ENCODE measurements at places on chromosomes 2 and 18.

DNA sequence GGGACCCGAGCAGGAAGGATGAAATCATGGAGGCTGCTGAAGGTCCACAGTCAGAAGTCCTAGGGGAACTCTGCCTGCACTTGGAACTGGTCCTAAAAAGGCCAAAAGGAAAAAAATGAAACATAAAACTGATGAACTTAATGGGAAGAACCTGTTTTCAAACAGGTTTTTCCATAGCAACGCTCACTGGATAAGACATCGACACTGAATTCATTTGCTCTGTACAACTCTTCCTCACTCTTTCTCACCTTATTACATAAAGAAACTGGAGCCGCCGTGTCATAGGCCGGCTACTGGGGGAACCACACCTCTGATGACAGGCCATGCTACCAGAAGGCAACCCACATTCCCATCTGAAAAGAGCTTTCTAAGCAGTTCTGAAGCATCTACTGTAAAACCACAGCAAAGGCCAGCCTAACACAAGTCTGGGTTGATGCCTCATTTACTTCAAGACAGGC, 83.6 kb downstream of the FARSB start:
- DNase-seq = no peak

DNA sequence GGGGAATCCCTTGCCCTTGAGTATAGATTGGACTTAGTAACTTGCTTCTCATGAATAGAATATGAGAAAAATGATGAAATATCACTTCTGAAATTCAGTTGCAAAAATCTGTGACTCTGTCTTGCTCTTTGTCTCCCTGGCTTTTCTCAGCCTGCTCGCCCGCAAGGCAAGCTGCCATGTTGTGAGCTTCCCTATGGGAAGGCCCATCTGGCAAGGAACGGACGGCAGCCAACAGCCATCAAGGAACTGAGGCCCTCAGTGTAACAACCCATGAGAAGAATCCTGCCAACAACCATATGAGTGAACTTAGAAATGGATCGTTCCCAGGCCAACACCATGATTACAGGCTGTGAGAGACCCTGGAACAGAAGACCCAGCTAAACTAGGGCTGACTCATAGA, 58.4 kb upstream of the PGAP1 start:
- no peak for DNase-seq

GRCh38 chr2:141889788-141890187, 241.0 kb downstream of the LRP1B start:
- DNase-seq = no peak

DNA sequence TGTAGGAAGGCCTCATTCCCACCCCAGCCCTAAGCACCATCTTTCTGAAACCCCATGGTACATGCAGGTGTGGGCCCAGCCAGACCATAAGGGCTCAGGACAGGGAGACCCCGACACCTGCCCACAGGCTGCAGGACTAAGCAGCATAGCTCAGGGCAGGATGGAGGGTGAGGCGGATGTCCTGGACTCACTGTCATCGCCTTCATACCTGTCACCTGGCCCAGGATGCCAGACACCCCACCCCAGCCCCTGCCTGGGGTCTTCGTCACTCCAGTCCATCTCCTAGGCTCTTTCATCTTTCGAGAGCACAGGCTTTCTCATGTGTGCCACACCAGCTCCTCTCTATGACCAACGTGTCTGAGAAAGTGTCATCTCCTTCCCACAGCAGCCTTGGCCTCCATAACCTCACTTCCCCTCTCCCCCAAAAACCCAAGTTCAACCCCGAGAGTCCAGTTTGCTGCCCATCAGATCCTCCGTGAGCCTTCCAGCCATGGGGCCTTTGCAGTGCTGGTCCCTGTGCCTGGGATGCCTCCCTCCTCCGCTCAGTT, 71.5 kb downstream of the EMX1 start:
- DNase-seq = no peak

DNA sequence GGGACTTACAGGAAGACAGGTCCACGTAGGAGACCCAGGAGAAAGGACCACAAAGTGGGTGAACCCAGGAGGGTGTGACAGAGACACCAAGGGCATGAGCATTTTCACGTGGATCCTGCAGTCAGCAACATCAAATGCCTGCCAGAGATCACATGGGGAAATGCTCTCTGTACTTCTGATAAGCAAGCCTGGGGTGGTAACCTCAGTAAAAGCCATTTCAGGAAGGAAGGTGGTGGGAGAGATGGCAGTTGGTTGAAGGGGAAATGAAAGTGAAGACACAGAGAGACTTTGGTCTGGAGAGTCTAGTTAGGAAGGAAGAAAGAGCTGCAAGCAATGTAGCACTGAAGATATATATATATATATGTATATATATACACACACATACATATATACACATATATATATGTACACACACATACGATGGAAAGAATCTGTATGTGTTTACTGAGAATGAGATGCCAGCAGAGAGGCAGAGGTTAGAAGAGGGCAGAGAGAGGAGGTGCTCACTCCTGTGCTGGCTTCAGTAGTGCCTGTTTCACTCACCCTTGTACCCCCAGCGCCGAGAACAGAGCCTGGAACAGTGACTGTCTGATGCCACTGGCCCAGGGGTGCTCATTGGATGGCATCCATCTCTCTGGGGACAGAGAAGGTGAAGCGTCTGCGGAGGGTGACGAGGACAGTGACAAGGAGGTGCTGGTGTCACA, 314.9 kb downstream of the AFF3 start:
- DNase-seq = no peak

- no peak for DNase-seq
Measured at GRCh38 chr2:6683516-6683915, 182.2 kb downstream of the CMPK2 start.

DNA sequence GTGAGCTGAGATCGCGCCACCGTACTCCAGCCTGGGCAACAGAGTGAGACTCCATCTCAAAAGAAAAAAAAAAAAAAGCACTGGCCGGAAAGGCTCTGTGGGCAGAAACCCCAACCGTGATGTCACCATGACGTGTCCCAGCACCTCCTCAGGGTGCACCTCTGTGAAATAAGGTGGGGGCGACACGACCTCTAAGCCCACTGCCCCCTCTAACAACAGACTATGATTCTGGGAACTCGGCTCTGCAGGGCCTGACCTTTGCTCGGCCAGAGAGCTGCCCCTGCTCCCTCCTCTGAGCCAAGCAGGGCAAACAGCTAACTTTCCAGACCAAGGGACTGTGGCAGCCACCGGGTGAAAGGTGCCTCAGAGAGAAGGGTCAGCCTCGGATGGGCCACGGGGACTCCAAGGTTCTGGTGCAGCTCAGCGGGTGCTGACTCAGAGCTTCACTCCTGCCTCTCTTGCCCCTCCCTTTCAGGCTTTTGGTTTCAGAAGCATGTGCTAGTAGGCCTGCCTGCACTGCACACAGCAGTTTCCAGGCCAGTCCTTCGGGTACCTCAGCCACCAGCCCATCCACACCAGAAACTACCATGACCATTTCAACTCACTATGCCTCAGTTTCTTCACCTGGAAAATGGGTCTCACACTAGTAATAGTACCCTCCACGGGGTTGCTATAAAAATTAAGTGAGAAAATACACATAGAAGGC, 8.0 kb downstream of the TMBIM1 start:
- DNase-seq = no peak

GRCh38 chr2:193847130-193847529, 1652.4 kb upstream of the TMEFF2 start:
- DNase-seq = no peak

DNA sequence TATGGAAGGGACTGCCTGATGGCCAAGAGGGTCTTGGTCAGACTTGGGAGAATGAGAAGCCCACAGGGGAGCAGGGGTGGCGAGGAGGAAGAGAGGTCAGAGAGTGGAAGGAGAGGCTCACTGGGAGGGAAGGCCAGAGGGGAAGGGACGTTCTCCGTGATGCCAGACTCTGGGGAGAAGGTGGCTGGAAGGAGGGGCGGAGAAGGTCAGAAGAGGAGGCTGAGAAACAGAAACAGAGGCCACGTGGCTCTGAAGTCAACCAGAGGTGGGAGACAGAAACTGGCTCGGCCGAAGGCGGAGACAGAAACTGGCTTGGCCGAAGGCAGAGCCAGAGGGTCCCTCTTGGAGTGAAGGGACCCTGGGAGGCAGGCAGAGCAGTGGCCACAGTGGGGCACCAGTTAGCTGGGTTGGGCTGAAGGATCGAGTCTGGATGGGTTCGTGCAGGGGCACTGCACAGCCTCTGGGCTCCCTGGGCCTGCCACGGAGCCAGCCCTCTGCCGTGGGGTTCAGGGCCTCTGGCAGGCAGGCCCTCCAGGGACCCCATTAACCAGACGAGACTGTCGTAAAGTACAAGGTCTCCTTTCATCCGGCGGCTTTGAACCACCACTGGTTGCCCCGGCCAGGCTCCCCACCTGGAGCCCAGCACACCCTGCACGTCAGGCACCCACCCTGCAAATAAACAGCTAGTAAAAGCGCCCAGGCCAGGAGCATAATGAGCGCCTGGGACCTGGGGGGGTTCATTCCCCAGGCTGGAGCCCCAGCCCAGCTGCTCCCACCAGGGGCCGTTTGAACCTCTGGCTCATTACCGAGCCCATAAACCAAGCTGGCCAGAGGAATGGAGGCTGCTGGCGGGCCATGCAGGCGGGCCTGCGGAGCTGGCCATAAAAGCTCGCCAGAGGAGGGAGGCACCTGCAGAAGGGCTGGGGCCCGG, 218.8 kb downstream of the DYSF start:
- no peak for DNase-seq
